ENCODE measurements at places on chromosomes 4 and X.

- DNase-seq, result no peak
Observed at GRCh38 chr4:56078866-56079265, 130.1 kb downstream of the CEP135 start.

DNA sequence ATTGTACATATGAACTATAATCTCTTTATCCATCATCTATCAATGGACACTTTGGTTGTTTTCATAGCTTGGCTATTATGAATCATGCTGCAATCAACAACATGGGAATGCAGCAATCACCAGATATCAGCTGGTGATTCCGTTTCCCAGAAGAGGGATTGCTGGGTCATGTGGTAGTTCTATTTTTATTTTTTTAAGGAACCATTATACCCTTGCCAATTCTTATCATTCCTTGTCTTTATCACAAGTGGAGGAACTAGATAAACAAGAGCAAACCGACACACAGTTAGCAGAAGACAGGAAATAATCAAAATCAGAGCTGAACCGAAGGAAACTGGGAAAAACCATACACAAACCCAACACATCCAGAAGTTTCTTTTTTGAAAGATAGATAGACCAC lies 14.5 kb upstream of the LNX1 start:
- DNase-seq, result no peak

DNA sequence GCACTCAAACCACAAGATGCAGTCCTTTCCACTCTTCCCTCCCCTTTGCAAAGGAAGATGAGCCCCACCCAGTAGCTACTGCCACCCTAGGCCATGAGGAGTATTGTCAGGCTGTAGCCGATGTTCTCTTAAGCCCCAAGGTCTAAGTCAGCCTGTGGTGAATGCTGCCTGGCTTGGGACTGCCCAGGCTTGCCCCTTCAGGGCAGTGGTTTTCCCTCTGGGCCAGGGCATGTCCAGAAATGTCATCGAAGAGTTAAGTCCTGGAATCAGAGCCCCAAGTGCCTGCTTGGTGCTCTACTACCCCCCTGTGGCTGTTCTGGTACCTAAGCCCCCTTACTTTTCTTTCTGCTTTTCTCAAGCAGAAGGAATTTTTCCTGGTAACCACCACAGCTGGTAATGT lies 11.8 kb upstream of the PGK1 start:
- peak; percentile 22 for DNase-seq

DNA sequence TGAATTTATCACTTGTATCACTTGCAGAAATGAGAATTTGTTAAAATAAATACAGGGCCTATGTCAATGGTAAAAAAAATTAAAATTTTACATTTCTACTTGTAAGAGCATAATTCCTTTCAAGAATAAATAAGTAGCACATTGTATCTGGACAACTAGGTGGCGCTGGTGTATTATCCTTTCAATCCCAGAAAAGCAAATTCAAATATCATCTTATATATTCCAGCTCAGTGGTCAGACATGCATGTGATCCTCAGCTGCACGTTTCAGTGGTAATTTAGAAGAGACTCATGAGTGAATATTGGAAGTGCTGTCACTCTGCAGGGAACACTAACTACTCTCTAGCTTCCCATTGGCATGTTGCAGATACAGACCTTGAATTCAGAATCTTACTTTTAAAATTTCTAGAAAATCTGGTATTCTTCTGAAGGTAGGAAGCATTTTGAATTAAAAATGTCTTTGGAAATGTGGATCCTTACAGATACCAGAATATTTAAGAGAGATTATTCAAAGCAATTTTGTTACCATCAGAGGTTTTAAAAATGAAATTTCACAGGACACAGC lies 1414.7 kb upstream of the TENM3 start:
- DNase-seq, result peak; percentile 44

DNA sequence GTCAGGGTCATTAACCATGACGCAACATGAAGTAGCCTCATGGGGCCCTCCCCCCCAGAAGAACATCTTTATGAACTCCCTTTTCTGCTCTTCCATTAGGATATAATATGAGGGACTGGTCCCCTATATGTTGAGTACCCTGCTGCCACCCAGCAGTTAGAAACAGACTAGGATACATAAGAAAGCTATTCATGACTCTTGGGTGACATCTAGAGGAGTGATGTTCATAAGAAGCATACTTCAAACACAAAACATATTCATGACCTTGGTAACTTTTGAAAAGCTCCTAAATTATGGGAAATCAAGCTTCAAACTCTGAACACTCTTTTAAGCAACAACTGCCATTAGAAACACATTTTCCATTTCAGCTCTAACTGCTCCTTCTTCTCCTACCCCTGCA lies 155.2 kb upstream of the SPIN4 start:
- peak; percentile 50 for DNase-seq

GRCh38 chr4:153040677-153041076 lies 104.6 kb downstream of the FHDC1 start:
- no peak for DNase-seq

DNA sequence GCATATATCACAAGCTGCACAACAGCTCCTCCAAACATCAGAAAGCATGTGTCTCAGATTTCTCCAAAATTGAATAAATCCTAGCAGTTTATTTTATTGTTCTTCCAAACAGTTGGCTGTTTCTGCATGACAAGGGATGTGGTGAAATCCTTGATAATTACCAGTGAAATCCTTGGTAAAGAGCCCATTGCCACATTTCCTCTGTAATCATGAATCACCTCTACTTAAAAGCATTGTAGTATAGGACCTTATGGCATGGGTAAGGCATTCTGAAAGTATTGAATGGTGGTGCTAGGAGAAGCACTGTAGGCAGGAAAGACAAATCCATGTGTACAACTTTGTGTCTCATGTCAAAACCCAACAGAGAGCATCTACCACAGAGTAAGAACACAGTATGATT lies 135.8 kb upstream of the NDST3 start:
- no peak for DNase-seq

DNA sequence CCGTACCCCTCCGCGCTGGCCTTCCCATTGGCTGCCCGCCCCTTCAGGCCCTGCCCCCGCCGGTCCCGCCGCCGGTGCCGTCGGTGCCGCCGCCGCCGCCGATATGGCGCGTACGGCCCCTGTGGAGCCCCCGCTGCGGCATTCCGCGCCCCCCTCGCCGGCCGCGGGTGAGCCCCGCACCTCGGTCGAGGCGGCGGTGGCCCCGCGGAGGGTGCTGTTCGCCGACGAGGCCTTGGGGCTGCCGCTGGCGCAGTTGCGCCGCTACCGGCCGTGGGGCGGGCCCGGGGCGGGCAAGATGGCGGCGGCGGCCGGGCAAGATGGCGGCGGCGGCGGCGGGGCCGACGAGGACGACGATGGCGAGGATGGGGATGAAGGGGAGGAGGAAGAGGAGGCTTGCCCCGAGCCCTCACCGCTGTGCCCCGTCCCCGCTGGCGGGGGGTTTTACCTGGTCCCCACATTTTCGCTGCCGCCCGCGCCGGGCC lies at the start of gene PPP1R3F:
Gene PPP1R3F, plus strand, starts transcription at position 27 of the 482 bp plus-strand sequence. Its CDS starts 77 bp downstream, at position 104.
- no peak for DNase-seq

- no peak for DNase-seq
Observed at GRCh38 chr4:27666943-27667342, 806.3 kb downstream of the STIM2 start.

DNA sequence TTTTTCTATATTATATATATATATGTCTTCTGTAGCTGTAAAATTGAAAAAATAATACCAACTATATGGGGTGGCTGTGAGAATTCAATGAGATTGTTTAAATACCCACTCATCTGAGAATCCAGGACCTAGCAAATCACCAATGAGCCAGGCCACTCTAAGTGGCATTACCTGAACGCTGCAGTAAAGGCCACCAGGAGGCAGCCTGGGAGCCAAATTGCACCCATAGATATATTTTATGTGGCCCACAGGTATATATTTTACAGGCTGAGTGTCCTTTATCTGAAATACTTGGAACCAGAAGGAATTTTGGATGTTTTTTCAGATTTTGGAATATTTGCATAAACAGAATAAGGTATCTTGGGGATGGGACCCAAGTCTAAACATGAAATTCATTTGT lies 58.2 kb upstream of the C4orf50 start:
- DNase-seq, result no peak

- no peak for DNase-seq
Observed at GRCh38 chr4:130659320-130659719, 1563.4 kb downstream of the C4orf33 start.

- no peak for DNase-seq
Observed at GRCh38 chrX:6678313-6678712, 143.4 kb upstream of the VCX3A start.

DNA sequence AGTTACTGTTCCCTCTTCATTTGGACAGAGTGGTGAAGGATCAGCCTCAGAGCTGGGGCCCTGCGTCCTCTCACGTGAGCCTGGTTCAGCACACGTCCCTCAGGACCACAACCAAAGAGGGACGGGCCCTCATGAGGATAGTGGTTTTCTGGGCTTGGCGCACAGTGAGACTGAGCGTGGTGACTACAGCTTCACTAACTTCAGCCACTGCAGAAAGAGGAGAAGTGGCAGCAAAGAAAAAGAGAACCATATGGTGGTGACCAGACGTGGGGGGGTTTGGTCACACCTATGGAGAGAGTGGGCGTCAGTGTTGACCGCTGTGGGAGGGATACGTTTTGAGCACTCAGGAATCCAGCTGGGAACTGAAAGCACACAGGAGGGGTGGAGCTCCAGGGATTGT lies 21.8 kb upstream of the TNIP3 start:
- no peak for DNase-seq

- DNase-seq, result no peak
Observed at GRCh38 chr4:5822619-5823018, 70.3 kb downstream of the CRMP1 start.

DNA sequence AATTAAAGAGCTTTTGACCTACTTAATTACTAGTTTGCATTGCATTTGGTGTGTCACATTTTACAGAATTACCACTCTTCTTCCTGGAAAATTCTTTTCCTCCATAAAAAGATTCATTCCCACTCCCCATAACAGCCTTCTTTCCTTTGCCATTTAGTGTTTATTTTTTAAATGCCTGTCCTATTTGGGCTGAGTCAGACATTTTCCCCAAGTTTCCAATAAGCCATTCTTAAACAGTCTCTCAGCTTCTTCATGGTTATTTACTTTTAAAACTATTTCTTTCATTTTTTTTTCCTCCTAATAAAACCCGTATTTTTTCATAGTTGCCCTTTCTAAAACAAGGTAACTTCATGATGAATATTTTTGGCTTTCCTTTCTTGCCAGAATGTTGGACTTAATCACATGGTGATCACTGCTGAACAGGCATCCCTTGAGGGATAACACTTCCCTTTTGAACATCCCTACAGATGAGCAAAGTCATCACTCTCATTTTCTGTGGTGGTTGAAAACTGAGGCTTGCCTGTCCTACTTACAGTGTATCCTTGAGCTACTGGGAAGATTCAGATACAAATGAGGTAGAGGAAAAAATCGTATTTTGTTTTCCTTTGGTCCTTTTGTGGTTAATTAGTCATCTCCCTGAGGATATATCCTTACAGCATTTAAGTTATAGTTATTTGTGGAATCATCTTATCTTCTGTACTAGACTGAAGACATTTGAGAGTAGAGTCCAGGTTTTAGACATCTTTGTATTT lies 520.5 kb upstream of the NR3C2 start:
- DNase-seq, result no peak

DNA sequence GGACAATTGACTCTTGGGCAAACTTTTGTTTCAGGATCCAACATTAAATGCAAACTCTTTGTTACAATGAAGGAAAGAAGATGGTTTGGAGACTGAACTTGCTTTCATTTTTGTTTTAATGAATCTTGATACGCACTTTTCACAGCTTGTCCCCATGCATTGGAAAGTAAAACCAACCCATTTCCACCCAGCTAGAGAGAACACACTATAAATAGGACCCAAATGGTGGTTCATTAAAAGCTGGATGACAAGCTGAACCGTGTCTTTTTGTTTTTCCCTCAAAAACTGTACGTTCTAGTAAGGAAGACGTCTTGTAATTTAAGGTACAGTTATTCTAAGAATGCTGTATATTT lies 95.3 kb upstream of the EGFL6 start:
- peak; percentile 56 for DNase-seq

GRCh38 chr4:121255986-121256750 lies 92.0 kb upstream of the TNIP3 start:
- no peak for DNase-seq

DNA sequence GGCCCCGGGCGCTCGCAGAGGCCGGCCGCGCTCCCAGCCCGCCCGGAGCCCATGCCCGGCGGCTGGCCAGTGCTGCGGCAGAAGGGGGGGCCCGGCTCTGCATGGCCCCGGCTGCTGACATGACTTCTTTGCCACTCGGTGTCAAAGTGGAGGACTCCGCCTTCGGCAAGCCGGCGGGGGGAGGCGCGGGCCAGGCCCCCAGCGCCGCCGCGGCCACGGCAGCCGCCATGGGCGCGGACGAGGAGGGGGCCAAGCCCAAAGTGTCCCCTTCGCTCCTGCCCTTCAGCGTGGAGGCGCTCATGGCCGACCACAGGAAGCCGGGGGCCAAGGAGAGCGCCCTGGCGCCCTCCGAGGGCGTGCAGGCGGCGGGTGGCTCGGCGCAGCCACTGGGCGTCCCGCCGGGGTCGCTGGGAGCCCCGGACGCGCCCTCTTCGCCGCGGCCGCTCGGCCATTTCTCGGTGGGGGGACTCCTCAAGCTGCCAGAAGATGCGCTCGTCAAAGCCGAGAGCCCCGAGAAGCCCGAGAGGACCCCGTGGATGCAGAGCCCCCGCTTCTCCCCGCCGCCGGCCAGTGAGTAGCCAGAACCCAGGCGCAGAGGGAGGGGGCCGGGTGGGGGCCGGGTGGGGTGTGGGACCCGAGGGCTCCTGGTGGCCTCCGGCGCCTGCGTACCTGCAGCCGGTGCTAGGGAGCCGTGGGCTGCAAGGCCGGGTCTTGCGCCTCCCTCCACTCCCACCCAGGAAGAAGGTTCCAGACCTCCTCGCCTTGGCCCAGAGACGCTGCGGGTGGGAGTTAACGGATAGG lies 534 bp downstream of the MSX1 start:
- peak; percentile 39 for DNase-seq

DNA sequence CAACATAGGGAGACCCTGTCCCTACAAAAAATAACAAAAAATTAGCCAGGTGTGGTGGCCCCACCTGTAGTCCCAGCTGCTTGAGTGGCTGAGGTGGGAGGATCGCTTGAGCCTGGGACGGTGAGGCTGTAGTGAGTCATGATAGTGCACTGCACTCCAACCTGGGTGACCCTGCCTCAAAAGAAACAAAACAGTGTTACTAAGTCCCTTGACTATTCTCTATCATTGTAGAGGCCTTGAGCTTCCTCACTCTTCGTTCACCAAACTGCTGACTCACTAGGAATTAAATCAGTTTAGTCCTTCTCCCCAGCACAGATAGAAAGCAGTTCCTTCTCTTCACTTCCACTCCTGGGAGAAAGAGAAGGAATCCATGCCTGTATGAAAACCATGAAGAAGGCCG lies 14.5 kb downstream of the CDS1 start:
- no peak for DNase-seq

DNA sequence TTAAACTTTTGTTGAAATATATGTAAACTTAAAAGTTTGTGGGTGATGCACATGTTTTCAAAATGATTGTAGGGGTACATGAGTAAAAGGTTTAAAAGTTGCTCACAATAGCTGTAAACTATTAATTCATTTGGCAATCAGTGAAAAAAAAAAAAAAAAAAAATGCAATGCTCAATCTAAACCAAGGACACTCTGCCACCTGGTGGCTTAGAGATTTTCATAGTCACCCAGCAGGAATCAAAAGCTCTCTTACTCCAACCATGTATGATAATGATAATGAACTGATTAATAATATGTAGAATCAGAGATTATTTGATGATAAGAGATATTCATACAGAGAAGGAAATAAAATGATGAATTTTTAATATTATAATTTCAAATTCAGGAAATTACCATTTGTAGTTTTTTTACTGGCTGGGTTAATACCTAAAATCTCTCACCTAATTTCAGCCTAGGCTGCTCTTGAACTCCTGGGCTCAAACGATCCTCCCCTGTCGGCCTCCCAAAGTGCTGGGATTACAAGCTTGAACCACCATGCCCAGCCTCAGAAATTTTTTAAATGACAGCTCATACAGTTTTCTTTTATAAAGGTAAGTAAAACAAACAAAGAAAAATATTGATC lies 46.9 kb upstream of the SLC25A4 start:
- DNase-seq, result peak; percentile 63

Data from MM.1S (cell line).